ENCODE measurements at places on chromosomes 6 and 20.
A peak's percentile ranks its signal among the peaks of the same experiment; 100 is the strongest.

GRCh38 chr6:155483858-155484257, 28.2 kb upstream of the NOX3 start:
- DNase-seq, result no peak

DNA sequence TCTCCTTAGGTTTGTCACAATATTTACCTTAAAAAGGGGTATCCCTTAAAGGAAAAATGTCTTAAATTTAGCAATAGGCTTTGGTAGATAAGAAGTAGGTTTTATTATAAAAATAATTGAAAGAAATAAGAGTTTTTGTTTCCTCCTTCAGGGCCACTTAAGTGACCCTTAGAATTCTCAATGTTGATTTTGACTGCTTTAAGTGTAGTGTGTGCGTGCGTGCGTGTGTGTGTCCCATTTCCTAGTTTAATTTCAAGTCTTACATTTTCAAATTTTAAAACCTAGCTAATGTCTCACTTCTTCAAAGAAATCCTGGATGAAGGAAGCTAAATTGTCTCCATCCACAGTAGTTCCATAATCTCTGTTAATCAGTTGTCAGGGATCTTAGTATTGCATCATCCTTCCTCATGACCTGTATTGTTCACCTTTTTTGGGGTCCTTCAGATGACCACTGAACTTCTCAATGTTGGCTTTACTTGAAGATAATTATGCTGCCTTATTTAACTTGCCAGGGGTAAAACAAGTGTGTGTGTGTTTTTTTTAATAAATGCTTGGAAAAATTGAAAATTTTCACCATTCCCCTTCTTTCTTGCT, 50.7 kb upstream of the TFB1M start:
- DNase-seq, result no peak

GRCh38 chr6:170362121-170362520, 55.6 kb downstream of the FAM120B start:
- no peak for DNase-seq

GRCh38 chr20:57869291-57869950, 159.6 kb upstream of the PMEPA1 start:
- DNase-seq, result no peak

DNA sequence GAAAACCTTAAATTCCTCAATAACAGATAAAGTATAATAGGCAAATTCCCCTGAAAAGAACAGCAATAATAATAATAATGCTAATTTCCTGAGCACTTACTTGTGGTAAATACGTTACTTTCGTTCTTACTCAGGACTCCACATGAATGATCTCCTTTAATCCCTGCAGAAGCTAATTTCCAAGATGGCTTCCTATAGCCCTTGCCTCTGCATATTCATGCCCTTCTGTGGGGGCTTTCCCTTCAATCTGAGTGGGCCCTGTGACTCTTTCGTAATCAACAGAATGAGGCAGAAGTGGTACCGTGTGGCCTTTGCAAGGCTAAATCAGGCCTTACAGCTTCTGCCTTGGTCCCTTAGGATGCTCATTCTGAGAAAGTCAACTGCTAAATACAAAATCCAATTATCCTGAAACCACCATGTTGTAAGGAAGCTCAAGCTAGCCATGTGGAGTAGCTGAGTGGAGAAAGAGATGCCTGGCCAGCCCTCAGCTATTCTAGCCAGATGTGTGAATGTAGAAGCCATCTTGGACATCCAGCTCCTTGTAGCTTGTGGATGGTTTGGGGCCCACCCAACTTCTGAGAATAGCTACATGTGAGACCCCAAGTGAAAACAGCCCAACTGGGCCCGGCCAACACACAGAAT, 50.5 kb downstream of the MCUR1 start:
- no peak for DNase-seq

DNA sequence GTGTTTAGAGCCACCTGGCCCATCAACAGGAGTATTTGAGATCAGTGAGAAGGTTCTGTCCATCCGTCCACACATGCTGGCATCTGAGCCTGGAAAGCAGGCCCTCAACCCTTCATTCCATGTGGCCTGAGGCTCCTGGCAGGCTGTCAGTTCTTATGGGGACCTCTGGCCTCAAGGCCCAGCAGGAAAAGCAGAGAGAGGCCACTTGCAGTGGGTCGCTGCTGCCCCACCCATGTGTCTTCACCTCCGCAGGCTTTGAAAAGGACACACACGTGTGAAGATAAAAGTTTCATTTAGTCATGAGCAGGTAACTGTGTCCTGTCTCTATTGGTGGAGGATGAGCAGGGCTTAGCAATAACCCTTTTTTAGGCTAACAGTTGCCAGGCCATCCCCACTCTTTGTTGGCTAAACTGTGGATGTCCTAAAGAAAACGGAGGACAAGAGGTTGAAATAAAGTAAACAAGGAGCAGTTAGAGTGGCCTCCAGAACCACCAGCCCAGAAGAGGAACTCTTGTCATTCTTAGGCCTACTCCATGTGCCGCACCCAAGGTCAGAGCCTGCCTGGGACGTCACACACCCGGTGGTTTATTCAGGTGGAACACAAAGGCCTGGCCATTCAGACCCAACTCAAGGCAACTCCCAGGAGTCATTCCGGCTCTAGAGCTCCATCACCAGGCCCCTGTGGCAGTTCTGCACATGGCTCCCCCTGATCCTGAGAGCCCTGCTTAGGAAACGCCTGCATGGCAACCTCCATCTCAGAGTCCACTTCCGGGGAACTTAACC, 143.4 kb upstream of the CST7 start:
- DNase-seq, result no peak

DNA sequence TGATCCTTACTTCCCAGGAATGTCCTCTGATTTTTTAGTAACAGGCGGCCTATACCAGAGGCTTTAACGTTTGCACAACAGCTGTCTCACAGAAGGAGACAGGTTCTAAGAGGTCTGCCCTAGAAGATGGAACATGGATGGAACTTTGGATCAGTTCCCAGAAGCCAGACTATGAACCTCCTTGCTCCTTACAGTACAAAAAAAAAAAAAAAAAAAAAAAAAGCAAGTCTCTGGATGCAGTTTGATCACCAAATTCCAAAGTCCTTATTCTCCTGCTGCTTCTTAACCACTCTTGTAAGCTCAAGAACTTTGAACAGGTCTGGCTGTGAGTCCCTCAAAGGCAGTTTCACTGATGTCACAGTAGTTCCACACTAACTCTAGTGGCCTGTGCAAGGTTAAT, 2.0 kb upstream of the TRMT11 start:
- peak; percentile 27 for DNase-seq

DNA sequence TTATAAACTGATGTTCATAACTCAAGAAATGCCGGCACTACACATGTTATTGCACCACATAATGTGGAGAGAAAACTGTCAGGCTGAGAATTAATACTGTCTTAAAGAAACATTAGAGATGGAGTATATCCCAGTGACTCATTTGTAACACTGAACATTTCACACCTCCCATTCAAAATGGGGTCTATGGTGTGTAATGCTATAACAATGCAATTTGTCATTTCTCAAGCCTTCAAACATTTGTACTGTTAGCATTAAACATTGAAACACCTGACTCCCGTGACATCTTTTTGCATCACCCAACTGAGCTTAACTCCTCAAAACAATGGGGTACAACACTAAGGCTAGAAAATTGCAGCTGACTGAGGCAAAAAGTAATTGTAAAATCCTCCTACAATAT, 151.7 kb downstream of the DST start:
- no peak for DNase-seq

GRCh38 chr6:20879526-20879925, 345.3 kb downstream of the CDKAL1 start:
- DNase-seq, result no peak

DNA sequence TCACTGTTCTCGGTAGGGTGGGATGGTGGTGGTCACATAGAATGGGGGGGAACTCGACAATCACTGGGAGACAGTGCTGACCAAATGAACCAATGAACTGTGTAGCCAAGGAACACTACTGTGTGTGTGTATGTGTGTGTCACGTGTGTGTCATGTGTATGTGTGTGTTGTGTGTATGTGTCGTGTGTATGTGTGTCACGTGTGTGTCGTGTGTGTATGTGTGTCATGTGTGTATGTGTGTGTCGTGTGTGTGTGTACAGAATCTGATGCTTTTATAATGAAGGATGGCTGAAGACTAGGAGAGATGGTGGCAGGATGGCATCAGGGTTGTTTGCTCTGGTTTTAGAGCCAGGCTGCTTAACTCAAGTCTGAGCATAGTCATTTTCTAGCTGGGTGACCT, 99.1 kb upstream of the DUSP22 start:
- no peak for DNase-seq

DNA sequence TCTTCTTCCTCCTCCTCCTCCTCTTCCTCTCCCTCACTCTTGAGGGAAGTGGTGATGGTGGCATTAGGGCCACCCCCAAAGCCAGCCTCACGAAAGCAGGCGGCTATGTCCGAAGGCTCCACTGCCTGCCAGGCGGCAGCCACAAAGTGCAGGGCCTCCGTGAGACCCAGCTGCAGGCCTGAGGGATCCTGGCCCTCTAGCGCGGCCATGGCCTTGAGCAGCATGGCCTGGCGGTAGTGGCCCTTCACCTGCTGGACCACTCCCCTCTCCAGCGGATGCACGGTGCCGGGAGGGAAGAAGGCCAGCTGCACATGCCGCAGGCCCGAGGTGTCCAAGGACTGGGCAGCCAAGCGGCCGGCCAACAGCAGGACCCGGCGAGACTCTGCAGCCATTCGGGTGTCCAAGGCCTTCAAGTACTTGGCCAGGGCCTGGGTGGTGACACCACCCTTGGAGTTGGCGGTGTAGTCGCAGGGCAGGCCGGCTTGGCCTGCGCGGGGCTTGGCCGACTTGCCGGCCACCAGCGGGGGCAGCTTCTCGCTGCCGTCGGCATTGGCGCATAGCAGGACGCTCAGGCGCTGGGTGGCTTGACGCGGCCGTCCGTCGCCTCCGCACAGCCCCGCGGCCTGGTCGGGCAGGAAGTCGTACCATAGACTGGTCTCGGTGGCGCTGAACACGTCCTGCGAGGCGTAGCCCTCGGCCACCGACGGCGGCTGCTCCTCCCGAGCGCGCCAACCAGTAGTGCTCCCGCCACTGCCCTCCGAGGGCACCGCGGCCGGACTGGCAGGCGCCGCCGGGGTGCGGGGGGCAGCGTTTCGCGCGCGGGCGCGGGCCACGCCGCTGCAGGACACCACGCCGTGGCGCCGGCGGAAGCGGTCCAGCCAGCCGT, 1.1 kb downstream of the CENPB start:
- DNase-seq, result peak; percentile 35

DNA sequence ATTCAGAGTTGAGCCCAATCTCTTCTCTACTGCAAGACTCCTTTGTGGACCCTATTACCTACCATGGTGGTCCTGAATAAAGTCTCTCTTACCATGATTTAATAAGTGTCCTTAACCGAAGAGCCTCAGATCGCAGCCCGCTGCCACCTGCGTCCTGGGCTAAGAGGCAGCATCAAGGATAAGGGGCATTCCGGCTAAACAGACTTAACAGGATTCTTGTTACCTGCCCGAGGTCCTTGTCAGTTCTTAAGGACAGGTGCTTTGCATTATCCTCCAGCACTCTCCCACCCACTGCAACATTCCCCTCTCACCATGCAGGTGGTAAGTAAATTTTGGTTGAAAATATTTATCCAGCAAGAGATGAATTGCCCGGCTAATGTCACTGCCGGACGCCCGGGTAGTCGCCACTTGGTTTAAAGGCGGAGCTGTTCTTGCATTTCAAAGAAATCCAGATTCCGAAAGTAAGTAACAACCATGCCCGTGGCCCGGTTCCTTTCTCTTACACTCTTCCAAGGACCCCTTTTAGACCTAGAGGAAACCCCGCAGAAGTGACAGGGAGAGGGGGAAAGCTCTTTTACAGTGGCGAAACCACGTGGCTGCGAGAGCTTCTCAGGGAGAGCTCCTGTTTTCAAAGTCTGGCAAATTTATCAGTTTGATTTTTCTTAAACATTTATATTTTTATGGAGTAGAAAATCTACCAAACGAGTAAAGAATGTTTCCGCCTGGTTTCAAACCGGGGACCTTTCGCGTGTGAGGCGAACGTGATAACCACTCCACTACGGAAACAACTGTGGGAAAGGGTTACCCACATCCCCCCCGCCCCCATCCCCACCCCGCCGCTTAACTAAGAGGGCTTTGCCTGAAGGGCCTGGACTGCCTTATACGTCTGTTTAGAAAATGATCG, 41.9 kb upstream of the PRSS16 start:
- no peak for DNase-seq

DNA sequence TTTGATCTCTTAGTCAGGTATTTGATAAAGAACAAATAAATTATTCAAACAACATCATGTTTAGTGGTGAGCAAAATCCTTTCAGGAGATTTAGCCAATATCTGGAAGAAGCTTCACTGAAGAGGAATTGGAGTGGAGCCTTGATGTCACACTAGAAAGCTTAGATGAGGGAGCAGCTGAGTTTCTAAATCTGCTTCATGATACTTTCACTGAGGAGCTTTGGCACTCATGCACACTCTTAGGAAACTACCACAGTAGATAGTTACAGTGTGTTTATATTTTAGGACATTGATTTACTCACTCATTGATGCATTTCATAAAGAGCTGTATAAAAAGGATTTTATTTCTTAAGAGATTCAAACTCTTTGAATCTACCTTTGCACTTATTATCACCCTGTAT, 366.2 kb upstream of the BTBD3 start:
- no peak for DNase-seq

DNA sequence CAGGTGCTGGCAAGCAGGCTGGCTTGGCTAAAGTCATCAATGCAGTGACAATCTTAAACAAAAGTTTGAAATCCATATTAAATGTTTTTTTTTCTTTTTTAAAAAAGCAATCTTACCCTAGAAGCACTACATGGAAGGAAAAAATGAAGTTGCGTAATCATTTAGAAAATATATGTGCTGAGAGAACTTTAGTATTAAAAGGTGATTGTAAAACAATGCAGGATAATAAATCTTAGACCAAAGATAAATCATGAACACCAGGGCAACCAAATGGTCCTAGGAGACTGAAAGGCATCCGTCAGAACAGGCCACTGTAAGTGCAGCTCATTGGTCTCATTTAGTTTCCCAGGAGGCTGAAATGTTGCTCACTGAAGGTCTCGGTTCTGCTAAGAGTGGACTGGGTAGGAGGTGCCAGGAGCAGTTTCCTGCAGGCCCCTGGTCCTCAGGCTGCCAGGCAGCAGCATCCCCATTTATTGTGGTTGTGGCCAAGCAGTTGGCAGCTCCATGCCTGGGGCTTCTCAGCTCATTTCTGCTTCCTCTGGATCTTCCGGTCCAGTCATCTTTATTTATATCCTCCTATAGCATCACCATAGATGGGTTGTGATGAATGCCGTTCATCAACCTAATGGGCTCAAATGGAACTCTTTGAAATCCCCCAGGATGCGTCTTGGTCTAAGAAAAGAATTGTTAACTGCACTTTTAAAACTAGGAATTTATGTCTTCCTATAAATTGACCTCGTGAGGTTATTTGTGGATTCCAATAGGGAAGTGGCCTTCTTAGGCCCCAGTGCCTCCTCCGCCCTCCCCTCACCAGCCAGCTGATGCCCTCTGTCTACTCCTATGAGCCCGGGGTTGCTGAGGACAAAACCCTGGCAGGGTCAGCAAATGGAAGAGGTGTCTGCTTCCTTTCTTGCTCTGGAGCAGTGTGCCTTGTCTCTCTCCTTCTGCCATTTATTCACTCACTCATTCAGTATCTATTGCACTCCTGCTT, 269.0 kb downstream of the UST start:
- DNase-seq, result no peak

- no peak for DNase-seq
Measured at GRCh38 chr20:2314759-2315439, 19.1 kb downstream of the TGM3 start.
